ENCODE measurements at places on chromosomes 2 and 18. TPM values are rescaled to one million over a fixed set of nuclear protein-coding genes. Genes with fewer than 3 reads are reported as not detected.
A peak's percentile ranks its signal among the peaks of the same experiment; 100 is the strongest.

- DNase-seq = no peak
Measured at GRCh38 chr2:239583171-239583878, 182.5 kb upstream of the HDAC4 start.

- DNase-seq = no peak
Measured at GRCh38 chr2:239103125-239104098, 255.5 kb downstream of the TWIST2 start.

DNA sequence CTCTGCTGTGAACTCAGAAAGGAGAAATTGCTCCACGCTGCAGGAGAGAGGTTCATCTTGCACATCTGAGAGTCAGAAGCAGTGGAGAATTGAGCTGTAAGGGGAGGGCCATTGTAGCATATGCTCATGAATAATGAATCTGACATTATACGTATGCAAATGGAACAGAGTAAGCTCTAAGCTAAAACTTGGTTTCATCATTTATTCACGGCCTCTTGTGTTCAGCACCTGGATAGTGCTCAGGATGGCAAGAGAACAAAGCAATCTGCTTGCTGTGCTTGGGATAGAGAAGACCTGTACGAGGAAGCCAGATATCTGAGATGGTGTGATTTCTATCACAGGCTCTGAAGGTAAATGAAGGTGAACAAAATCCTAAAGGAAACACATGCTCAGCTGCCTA, 87.9 kb upstream of the GCFC2 start:
- DNase-seq = no peak

The NEU4 gene
- polyA plus RNA-seq = 1.1 TPM

GRCh38 chr2:143162123-143162837, 33.1 kb downstream of the ARHGAP15 start:
- peak; percentile 25 for DNase-seq

DNA sequence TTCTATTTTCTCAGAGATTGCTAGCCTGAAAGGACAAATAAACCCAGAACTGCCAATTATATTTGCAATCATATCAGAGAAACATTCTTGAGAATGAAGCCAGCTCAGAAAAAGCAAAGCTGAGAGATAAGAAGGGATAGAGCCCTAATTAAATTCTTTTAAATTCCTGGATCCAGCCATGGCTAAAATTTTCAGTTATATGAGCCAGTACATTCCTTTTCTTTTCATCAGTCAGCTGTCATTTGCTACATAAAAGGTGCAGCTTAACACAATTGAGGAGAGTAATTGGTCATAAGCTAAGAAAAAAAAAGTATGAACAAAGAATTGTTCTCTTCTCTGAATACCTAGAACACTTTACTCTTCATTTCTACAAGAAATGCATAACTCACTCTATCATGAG, 303.5 kb upstream of the FIGN start:
- no peak for DNase-seq

GRCh38 chr18:41320100-41320499, 634.9 kb upstream of the PIK3C3 start:
- DNase-seq = no peak
